ENCODE measurements at places on chromosomes 3 and 15.

GRCh38 chr15:69954666-69955065 lies 143.1 kb downstream of the TLE3 start:
- no peak for DNase-seq

DNA sequence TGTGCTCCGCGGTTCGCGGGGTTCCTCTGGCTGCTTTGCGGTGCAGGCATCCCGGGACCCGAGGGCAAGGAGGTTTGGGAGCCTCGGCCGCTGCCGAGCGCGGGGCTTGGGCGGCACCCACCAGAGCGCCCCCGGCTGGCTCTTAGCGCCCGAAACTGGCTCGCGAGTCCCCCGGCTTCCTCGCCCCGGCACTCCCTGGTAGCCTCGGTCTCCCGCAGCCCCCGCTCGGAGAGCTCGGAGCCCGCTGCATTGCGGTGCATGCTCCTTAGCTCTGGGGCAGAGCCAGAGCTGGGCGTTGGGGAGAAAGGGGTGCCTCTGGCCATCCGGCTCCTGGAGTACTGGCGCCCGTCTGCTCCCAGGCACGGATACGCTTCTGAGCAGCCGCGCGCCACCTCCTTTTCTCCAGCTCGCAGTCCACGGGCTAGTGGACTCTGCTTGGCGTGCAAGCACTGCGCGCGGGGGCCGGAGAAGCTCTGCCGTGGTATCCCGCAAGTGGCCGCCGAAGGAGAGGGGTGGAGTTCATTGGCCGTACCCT lies 753 bp downstream of the EPHB1 start:
- no peak for DNase-seq

- no peak for DNase-seq
Measured at GRCh38 chr3:179796421-179796820, 143.6 kb downstream of the USP13 start.

DNA sequence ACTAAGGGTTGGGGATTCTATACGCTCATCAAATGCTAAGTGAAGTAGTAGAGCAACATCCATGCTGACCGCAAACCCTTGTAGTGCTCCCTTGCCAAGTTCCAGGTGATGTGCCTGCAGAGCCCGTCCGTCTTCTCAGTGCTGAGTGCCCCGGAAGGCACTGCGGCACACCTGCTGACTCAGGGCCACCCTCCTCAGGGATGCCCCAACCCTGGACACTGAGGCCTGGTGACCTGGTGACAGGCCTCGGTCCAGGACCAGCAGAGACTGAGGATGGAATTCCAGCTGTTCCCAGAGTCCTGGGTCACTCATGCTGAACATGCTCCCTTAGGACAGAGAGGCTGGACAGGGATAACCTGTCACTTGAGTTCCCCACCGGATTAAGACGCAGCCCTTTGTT lies 422.5 kb downstream of the OCA2 start:
- DNase-seq, result no peak

DNA sequence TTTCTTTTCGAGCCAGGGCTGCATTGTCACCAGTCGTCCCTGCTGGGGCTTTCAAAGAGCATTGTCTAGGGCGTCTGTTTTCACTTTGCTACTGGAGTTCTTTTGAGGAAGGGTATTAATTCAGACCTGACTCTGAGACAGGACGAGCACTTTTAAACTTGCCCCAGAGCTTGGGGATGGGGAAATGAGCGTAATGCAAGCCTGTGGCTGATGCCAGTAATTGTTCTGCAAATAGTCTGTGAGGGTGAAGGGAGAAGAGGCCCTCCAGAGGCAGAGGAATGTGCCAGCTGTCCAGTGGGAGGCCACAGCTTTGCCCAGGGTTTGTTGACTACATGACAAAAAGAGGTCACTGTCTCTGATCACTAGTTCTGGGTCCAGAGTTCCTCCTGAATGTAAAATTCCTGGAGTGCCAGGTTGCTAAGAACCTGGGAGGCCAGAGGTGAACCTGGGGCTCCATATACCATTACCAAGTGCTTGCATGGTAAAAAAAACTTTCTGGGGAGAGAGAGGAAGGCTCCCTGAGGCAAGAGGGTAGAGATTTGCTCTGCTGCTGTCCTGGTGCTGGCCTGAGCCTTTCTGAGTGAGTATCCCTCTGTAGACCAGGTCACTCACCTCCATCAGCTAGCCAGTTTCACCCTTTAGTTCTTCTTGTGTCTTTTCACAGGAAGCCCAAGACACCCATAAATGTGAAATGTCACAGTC lies 14.8 kb downstream of the EEFSEC start:
- no peak for DNase-seq

DNA sequence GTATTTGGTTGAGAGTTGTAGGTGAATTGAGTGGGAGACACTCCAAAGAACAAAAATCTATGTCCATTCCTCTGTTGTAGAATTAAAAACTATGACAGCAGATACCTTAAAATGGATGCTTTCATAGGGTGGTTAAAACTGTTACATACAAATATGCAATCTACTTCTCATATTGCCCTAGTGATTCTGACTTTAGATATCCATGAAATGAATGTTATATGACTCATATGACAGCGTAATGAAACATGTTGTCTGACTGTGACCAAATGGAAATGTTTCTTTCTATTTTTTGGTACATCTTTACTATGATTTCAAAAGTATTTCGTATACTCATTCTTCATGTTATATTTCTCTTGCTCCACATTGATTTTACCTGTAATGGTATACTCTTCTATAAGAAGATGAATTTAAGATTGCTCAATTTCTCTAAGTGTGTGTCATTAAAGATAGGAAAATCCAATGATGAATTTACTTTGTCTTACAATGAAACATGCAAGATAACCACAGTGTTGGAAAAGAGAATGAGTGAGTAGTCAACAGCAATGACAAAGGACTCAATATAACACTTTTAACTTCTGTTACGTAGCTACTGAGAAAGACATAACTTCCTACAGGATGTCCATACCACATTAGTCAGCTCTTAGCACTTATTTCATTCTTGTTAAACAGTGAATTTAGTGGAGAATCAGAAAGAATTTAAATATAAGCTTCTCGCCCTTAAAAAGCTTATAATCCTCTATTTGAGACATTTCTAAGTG lies 79.3 kb upstream of the LSAMP start:
- DNase-seq, result no peak

- no peak for DNase-seq
Measured at GRCh38 chr3:128461731-128462130, 5.0 kb downstream of the DNAJB8 start.

- no peak for DNase-seq
Measured at GRCh38 chr15:70517194-70517590, 246.2 kb downstream of the UACA start.

DNA sequence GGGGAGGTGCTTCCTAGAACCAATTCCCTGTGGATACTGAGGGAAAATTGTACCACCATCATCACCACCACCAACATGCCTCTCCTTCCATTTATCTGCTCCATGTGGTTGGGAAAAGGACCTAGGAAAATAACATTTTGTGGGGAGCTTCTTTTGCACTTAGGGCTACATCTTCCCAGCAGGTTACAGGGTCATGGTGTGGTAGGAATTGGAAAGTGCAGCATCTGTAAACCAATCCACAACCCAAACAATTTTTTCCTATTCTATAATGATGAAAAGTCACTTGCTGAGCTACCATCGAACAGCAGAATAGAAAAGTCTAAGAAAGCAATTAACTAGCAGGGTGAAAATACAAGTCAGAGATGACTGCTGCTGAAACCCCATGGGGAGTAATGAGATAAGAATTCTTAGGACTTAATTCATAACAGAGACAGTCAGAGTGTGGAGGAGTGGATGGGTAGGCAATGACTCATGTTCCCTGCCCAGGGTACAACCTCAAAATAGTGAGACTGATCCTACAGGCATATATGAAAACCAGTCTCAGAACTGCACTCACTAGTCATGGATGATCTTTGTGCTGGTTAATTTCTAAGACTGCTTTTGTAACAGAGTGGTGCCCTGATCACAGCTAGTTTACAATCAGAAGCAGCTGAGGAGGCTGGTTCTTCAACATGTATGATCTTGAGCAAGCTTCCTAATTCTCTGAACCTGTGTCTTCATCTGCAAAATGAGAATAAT lies 38.1 kb upstream of the LEKR1 start:
- DNase-seq, result peak; percentile 25

DNA sequence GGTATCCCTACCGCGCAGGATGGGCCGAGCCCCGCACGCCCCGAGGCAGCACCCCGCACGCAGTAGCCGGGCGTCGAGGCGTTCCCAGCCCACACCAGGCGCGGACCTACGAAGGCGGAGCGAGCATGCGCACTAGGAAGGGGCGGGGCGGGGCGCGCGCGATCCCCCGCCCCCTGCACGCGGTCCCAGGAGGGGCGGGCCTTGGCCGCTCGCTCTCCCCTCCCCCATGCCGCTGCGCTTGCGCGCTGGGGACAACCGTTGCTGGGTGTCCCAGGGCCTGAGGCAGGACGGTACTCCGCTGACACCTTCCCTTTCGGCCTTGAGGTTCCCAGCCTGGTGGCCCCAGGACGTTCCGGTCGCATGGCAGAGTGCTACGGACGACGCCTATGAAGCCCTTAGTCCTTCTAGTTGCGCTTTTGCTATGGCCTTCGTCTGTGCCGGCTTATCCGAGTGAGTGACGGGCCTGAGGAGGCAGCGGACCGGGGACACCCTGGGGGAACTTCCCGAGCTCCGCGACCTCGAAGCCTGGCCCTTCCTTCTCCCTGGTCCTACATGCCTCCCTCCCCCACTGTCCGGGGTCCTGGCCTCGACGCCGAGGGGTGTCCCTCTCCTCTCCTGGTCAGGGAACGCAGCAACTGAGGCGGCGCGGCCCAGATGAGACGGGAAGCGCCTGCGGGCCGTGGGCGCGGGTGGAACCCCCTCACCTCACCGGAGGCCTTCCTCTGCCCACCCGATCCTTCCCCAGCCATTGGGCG lies at the start of gene SPESP1:
TSS of gene SPESP1 (plus strand) at position 258 of the 755 bp plus-strand sequence. CDS start at position 387, 129 bp downstream.
- no peak for DNase-seq

DNA sequence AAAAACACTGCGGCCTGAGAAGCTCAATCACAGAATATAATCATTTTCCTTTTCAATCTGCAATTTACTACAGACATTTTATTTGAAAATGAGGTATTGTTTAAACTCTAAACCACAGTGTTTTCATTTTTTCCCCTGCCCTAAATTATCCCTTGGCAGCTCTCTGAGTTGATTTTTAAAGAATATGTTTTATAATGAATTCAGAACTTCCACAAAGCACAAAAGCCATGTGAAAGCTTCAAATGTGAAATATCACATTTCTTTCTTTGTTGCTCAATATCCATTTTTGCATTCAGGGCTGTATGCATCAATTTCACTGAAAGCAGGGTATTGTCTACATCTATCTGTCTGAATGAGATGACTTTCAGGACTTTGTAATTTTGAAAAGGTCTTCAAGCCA lies 813.6 kb upstream of the ALCAM start:
- no peak for DNase-seq

DNA sequence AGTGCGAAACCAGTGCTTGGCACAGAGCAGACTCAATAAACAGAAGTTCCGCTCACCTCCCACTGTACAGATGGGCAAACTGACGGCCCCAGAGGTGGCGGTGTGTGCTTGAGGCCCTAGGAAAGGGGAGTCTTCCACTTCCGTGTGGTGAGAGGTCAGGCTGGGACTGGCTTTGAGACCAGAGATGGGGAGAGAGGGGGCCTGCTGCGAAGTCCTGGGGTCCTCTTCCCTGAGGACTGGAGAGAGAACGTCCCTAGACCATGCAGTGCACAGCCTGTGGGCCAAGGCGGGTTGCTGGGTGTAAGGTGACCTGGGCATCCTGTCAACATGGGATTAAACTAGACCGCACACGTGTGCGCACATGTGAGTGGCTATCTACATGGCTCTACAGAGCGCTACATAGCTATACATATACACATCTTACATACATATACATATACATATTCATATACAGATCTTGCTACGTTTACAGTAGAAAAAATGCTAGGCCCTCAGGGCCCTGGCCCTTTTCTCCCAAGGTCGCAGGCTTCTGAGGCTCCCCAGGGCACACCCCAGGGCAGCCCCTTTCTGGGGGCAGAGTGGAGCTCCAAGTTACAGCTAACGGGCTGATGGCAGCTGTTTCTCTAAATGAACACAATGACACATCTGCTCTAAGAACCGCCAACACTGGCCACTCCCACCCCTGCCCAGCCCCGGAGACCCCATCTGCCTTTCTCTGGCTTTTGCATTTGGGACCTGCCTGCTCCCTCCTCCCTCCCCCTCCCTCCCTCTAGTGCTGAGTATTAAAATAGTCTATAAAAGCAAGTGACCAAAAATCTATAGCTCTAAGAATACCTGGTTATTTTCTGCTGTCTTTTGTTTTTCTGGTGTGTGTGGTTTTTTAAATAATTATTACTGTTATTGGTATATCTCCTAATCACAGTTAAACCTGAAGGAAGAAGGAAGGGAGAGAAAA lies 47.0 kb downstream of the HCN4 start:
- DNase-seq, result no peak

- no peak for DNase-seq
Measured at GRCh38 chr15:38058596-38059075, 124.2 kb downstream of the TMCO5A start.

GRCh38 chr15:46344115-46344724 lies 709.4 kb downstream of the SQOR start:
- DNase-seq, result no peak

DNA sequence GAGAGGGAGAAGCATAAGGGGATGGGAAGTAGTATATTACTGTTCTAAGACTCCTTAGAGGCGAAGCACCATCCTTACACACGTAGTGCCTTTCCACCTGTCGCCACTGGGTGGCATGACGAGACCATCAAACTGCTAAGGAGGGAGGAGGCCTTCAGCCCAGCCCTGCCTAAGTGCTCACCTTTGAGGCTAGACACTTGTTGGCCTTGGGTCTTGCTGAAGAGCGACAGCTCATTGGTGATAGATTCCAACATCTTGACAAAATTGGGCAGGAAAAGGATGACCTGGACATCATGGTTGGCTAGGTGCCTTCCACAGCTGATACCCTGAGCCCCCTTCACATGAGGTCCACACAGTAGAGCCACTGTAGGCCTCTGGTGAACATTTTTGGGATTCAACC lies 19.6 kb downstream of the CLK3 start:
- DNase-seq, result peak; percentile 58

- no peak for DNase-seq
Measured at GRCh38 chr15:36218991-36219390, 360.4 kb upstream of the CDIN1 start.

DNA sequence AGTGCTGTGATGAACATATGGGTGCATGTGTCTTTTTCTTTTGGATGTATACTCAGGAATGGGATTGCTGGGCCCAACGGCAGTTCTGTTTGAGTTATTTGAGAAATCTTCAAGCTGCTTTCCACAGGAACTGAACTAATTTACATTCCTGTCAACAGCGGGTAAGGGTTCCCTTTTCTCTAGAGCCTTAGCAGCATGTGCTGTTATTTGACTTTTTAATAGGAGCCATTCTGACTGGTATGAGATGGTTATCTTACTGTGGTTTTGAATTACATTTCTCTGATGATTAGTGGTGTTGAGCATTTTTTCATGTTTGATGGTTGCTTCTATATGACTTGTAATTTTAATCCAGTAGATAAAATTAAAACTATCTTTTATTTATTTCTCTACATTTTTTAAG lies 1168.6 kb upstream of the ALCAM start:
- DNase-seq, result no peak

DNA sequence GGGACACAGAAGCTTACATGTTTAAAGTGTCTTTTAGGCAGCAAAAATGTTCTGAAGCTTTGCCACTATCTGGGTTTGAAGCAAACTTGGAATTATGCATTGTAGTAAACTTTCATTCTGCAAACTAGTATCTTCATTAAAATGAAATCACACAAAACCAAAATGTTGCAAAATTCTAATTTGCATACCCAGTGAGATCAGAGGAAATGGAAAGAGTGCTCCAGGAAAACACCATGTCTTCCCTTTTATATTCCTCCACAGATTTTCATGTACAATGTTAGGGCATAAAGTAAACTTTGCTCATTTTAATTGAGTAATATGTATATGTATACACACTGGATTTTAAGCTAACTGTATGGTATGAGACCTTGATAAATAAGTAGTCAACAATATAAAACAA lies 23.9 kb downstream of the ANO10 start:
- DNase-seq, result no peak

- DNase-seq, result no peak
Measured at GRCh38 chr3:111473550-111473949, 68.4 kb upstream of the CD96 start.

Data from stimulated activated CD4-positive, alpha-beta T cell treated with anti-CD3 and anti-CD28 coated beads, TNF-alpha, amount 100 ng/mL, for 24 hours (primary cell).